ENCODE measurements at places on chromosomes 3 and 15.

DNA sequence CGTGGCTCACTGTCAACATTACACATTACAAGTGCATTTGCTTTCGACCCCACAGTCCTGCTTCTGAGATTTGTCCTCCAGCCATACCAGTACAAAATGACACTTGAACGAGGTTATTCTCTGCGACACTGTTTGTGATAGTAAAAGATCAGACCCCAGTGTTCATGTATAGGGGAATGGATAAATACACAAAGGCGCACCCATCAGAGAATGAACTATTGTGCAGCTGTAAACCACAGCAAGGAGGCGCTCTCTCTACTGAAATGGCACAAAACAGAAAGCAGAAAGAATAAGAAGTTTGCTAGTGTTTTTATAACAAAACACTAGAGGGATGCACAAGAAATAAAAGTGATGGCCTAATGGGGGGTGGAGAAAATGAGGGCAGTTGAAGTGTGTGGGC is 4.9 kb upstream of the CHSY1 start:
- DNase-seq = no peak

GRCh38 chr3:38140326-38141172 is 2.1 kb downstream of the MYD88 start:
- DNase-seq = no peak

DNA sequence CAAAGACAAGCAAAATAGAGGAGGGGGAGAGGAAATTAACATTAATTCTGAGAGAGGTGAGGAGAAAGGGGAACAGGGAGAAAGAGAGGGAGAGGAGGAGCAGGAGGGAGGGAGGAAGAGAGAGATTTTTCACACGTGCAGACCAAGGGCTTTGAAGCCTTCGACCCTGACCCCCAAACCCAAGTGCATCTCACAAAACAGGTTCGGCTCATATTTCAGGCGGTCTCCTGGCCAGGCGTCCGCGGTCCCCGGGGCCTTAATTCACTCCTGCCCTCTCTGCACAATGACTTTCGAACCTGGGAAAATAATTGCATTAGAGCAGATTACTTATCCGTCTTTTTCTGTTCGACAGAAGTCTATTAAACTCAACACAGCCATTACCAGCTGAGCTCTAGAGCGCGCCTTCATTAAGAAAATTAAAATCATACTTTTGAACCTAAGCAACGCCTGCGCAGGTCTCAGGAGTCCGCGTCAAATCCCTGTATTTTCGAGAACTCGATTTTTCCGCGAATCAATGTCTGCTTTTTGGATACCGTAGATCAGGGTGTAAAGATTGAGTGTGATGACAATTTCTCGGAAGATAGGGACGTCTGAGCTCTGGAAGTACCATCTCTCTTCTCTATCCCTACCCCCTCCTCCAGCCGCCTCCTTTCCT is 220.7 kb downstream of the MEIS2 start:
- no peak for DNase-seq

DNA sequence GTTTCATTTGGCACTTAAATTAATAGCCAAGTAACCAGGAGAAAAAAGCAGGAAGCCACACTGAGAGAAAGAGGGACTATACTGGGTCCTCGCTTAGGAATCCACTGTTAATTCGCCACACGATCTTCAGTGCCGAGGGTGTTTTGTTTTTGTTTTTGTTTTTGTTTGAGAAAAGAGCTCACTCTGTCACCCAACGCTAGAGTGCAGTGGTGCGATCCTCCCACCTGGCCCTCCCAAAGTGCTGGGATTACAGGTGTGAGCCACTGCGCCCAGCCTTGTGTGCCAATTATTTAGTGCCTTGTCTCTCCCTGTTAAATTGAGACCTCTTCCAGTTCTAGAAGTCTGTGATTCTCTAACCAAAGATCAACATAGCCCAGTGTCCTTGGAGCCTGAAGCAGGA is 53.8 kb upstream of the TPM1 start:
- no peak for DNase-seq

DNA sequence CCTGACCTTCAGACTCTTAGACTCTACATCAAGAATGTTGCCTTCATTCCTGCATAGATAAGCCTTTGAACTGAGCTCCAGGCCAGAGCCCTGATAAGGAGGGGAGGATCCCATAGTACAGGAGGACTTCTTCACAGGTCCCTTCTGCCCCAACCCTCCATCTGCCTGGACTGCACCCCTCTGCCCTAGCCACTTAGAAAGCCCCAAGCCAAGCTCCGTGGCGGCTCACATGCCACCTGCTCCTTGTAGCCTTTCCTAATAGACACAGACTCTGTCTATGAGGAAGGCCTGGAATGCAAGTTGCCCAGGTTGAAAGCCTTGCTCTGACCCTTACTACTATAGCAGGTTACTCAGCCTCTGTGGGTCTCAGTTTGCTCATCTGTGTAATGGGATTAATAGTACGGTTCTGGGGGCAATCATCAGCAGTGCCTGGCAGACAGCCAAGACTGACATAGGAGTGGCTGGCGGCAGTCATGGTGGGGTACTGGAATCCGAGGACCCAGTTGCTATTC is 11.6 kb downstream of the PCSK6 start:
- no peak for DNase-seq

GRCh38 chr15:79939399-79939798 is 31.6 kb downstream of the BCL2A1 start:
- no peak for DNase-seq

GRCh38 chr15:101028772-101029438 is 109.7 kb downstream of the LRRK1 start:
- no peak for DNase-seq

GRCh38 chr3:58408906-58409305 is 24.7 kb downstream of the PDHB start:
- no peak for DNase-seq

GRCh38 chr3:72127844-72128243 is 342.9 kb upstream of the PROK2 start:
- no peak for DNase-seq

Measured in activated CD4-positive, alpha-beta T cell treated with anti-CD3 and anti-CD28 coated beads, Interleukin-2, Interleukin-4, amounts not matched to agents 100 ng/mL and 50 ng/mL, durations not matched to agents 16 hours and 8 hours (primary cell).